ENCODE measurements at places on chromosomes 1 and 21.
A peak's percentile ranks its signal among the peaks of the same experiment; 100 is the strongest.

DNA sequence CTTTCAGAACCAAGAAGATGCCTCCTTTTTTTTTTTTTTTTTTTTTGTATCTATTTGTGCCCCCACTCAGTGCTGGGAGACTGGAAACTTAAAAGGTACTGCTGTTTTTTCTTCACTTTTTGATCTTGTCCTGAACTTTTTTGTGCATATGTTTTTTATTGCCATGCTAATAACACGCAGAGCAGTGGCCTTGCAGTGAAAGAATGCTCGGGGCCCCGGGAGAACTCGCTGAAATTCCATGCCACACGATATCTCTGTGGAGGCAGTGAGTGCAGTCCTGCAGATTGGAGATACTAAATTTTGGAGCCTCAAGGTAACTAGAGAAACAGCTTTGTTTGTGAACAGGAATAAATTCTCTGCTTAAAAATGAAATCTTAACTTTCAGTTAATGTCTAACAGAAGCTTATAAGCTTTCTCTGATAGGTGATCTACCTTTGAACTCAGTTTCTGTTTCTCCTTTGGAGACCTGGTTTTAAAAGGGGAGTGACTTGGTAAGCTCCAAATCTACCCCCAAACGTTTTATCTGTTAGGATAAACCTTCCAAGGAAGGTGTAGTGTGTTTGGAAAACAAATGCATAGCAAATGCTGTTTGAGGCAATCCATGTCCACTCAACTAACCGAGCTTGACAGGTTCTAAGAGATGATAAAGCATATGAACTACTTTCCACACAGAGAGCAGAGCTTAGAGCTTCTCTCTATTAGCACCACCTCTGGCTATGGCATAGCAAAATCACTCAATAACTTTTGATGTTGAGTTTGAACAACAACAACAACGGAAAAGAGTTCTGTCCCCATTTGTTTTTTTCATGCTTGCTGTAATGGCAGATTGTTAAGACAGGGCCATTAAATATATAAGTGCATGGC lies 113.7 kb upstream of the PLXNA2 start:
- no peak for DNase-seq

GRCh38 chr1:94514095-94514727 lies 27.3 kb downstream of the F3 start:
- DNase-seq = no peak

GRCh38 chr1:232355162-232356006 lies 274.5 kb downstream of the SIPA1L2 start:
- no peak for DNase-seq

GRCh38 chr21:38120984-38121855 lies 135.6 kb upstream of the KCNJ15 start:
- DNase-seq = no peak

DNA sequence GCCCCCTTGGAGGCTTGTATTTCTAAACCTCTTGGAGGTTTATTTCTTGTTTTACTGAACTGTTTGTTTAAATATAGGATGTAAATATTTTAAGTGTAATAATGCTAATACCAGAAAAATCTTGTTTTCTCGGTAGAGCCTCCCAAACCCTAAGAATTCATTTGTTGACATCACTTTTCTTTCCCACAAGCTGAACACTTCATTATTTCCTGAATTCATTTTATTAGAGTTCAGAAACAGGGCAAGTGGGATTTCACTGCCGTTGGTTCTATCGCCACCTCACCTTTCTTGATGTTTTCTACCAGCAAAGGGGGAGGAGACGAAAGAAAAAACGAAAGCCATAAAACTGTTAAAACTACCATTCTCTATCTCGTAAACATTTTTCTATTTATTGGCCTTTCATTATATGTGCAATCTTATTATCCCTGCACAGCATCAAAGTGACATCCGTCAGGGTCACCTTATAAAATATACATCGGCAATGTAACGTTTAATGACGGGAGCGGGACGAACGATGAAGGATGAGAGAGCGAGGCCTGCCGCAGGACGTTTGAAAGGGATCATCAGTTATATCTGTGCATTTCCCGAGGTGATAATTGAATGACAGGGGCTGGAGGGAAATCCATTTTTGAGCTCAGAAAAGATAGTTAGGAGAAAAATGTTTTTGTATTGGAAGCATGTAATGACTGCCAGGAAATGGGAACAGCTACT lies 59.5 kb downstream of the SLC45A1 start:
- no peak for DNase-seq

GRCh38 chr1:211135342-211135950 lies 1.5 kb upstream of the KCNH1 start:
- no peak for DNase-seq

- no peak for DNase-seq
These were observed 144.5 kb upstream of the TMEM51 start for GRCh38 chr1:15008783-15009729.

GRCh38 chr1:199038156-199038555 lies 399.3 kb downstream of the PTPRC start:
- no peak for DNase-seq

DNA sequence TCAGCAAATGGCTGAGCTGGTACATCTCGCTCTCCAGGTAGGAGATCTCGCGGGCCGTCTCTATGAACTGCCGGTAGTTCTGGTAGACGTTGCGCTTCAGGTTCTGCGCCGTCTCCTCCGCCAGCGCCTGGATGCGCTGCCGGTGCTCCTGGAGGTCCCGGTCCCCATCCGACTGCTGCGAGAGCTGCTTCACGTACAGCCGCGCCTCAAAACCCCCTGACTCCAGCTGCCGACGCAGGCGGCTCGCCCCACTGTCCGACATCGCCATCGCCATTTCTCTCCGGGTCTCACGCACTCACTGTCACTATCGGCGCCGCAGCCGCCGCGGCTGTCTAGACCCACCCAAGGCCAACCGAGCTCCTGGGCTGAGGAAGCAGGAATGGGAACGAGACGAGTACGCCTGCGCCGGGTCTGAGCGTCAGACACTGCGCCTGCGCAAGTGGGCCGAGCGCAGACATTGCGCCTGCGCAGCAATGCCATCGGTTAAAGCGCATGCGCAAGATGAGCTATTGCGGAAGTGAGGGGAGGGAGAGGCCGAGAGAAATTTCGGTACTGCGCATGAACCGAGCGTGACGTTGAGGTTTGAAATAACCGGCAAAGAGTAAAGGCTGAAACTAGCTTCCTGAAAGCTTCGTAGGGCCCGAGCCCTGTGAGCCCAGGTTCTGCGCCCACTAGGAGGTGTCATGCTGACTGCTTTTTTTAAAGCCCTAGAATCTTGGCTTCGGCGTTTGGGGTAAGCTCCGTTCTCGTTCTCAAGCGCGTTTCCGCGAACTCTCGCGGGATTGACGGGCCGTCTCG lies at the start of gene EXOC8:
TSS of gene EXOC8 (minus strand) at position 381 of the 798 bp plus-strand sequence. CDS start at position 274, 107 bp downstream.
- peak; percentile 94 for DNase-seq

DNA sequence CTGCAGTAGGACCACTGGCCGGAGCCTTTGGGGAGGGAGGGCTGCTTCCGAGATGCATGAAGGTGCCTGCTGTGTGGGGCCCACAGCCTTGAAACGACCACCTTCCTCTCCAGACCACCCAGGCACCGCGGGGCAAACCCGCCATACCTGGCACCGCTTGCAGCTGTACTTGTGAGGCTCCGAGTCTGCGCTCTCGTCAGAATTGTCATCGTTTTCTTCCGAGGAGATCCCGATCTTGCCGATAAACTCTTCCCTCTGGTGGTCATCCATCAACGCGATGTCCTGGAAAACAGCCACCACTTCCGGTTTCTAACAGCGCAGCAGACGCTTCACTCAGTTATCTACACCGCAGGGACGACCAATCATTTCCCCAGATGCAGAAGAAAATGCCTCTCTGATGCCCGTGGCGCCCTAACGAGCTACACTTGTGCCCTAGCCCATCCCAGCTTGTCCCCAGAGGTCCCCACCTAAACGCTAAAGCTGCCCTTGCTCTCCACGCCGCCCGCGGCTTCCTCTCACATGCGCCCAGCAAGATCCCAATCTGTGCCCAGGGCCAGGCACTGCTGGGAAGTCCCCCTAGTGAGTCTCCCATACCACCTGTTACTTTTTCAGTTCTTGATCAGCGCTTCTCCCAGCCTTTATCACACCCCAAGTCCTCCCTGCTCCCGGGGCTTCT lies 55.0 kb upstream of the RIPK4 start:
- DNase-seq = no peak

- no peak for DNase-seq
These were observed 6.5 kb upstream of the LRRC39 start for GRCh38 chr1:100184536-100184935.

DNA sequence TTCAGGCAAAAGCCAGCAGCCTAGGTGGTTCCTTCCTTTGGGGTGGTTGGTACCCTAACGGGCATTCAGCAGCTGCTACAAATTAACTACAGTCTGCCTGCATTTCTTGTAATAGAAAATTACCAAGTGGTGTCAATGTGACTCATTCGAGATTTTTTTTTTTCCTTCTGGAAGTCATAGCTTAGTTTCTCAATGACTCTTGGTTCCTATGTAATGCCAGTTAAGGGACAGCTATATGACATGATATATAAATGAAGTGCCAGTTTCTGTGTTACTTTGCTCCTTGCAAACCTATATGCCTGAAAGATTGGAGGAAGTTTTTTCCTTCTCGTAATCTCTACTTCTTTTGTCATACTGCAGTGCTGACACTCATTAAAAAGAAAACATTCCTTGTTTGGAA lies 2.6 kb downstream of the MGST3 start:
- DNase-seq = no peak

DNA sequence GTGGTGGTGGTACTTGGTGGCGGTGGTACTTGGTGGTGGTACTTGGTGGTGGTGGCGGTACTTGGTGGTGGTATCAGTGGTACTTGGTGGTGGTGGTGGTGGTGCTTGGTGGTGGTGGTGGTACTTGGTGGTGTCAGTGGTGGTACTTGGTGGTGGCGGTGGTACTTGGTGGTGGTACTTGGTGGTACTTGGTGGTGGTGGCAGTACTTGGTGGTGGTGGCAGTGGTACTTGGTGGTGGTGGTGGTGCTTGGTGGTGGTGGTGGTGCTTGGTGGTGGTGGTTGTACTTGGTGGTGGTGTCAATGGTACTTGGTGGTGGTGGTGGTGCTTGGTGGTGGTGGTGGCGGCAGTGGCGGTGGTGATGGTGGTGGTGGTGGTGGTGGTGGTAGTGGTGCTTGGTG lies 20.2 kb downstream of the COQ8A start:
- no peak for DNase-seq

- no peak for DNase-seq
These were observed 23.6 kb upstream of the APOBEC4 start for GRCh38 chr1:183676586-183677189.

- DNase-seq = no peak
These were observed 142.2 kb downstream of the SLC45A1 start for GRCh38 chr1:8460132-8460544.

- no peak for DNase-seq
These were observed 36.5 kb upstream of the DDAH1 start for GRCh38 chr1:85501355-85501898.

DNA sequence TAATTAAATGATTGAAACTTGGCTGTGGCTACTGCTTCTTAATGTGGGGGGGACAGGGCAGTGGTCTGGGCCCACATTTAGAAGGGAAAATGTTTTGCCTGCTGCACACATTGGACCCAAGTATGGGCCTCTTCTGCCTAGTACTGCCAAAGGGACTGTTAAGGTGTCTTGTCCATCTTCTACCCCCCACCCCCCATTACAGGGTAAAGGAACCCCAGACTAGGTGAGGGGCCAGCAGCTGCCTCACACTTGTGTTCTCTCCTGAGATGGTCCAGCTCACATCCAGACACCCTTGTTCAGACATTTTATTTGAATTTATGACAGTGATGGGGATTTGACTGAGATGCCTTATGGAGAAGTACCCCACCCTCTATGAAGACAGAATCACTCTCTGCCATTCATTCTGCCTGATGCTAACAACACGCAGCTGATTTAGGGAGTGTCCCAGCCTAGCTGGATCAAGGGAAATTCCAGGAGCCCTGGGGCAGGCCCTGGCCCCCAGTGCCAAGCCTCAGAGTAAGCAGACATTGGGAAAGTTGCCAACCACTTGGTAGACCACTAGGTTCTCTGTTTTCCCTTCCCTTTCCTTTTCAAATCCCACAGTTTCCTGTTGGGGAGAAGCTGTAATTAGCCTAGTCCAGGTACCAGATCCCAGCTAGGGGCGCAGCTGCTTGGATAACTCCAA lies 42.1 kb downstream of the YARS1 start:
- no peak for DNase-seq

DNA sequence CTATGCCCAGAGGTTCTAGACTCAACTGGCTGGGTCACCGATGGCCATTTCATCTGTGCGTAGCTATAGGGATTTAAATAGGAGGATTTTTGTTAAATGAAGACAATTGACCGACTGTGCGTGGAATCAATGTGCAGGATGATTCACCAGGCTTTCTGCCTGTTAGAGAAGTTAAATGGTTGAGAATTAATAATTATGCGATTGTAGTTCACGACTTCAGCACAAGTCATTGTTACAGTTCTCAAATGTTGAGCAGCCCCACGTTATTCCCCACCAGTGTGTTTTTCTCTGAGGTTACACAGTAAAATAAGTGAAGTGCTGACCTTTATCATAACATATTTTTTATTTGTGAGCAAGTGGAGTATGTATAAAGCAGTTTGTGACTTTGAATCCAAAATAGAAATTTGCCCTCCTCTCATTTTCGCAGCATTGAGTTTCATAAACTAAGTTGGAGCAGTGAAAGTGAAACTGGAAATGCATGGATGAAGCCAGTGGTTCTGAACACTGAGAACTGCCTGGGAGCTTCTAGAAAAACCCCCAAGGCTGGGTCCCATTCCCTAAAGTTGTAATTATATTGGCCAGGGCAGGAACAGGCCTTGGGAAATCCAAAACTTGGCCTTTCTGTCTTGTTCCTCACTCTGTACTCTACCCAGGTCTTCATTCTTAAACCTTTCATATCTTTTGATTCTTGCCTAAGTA lies 102.6 kb downstream of the GALNT2 start:
- DNase-seq = no peak

DNA sequence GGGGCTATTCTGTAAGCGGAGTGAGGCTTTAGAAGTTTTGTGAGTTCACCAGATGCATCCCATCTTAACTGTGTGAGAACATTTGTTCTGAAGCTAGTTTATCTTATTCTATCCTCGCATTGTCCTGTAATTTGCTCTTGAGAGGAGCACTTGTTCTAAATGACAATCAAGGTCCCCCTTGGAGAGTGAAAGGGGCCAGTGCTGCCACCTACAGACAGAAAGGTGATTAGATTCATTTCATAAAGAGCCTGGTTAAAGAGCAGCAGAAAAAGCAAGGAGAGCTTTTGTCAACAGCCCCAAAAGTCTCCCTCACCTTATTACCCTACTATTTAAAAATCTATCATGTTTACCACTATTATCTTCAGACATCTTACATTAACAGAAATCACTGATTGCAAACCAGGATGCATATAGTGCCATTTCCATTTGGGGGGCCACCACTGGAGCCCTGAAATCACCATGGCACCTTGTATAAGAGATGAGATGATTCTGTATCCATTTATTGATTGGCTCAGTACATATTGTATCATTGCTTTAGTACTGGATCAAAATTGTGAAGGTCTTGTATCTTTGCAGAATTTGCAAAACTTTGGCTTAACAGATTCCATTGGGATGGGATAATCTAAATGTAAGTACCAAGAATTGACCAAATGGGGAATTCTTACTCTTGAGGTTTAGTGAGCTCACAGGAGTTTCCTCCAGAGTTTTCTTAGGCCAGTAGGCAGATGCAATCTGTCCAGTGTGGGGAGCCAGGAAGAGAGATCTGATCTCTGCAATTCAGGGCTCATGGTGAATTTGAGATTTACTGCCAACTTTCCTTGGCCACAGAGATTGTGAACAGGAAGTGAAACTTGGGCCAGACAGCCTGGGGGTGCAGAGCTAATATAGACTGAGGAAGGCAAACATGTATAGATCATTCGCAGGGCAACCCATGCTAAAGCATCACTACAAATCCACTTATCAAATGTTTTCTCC lies 64.3 kb upstream of the TRABD2B start:
- DNase-seq = no peak

Data from stimulated activated CD8-positive, alpha-beta memory T cell treated with anti-CD3 and anti-CD28 coated beads, Interleukin-4, amount 100 ng/mL, for 1 hour (primary cell).